Left lung (tissue), 14 donors: ENCODE measurements at places on chromosomes 2 and 18. TPM values are rescaled to one million over a fixed set of nuclear protein-coding genes. Genes with fewer than 3 reads are reported as not detected.

The FEV gene
- total RNA-seq: not detected

The TCF7L1 gene
- 16.4 TPM for total RNA-seq

The MC4R gene
- total RNA-seq: 0.16 TPM

The TANC1 gene
- 53.5 TPM for total RNA-seq

The FKBP1B gene
- 9.6 TPM for total RNA-seq

The CNTNAP5 gene
- total RNA-seq: not detected

The IGFBP2 gene
- 28.2 TPM for total RNA-seq

DNA sequence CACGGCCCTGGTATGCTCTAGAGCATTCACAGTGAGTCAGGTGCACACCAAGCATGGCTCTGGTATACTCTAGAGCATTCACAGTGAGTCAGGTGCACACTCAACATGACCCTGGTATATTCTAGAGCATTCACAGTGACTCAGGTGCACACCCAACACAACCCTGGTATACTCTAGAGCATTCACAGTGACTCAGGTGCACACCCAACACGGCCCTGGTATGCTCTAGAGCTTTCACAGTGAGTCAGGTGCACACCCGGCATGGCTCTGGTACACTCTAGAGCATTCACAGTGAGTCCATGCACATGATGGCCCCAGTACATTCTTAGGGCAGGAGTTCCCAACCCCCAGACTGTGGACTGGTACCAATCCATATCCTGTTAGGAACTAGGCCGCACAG lies 158.1 kb downstream of the EIPR1 start:
- H3K36me3 ChIP-seq: no peaks in the 10 kb centered on the region
- DNase-seq: no peak
- H3K4me1 ChIP-seq: no peaks in the 10 kb centered on the region

DNA sequence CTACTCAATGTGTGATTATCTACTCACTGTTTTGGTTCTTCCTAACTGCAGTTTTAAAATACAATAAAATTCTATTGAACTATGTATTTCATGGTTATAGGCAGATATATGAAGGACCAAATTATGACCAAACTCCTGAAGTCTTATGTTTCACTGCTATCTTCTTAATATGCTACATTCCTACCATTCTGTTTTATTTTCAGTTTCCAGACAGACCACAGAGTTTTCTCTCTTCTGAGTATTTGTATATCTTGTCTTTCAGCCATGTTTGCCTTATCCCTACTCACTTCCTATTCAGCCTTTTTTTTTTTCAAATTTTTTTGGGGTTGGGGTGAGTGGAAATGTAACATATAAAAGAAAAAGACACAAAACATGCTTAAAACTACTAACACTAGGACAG lies 6.3 kb downstream of the RFTN2 start:
- no peak overlapping the region for H3K4me3 ChIP-seq
- no peaks in the 10 kb centered on the region for H3K4me1 ChIP-seq
- no peak for DNase-seq
- H3K27me3 ChIP-seq: no peaks in the 10 kb centered on the region
- no peak overlapping the region for H3K27ac ChIP-seq

DNA sequence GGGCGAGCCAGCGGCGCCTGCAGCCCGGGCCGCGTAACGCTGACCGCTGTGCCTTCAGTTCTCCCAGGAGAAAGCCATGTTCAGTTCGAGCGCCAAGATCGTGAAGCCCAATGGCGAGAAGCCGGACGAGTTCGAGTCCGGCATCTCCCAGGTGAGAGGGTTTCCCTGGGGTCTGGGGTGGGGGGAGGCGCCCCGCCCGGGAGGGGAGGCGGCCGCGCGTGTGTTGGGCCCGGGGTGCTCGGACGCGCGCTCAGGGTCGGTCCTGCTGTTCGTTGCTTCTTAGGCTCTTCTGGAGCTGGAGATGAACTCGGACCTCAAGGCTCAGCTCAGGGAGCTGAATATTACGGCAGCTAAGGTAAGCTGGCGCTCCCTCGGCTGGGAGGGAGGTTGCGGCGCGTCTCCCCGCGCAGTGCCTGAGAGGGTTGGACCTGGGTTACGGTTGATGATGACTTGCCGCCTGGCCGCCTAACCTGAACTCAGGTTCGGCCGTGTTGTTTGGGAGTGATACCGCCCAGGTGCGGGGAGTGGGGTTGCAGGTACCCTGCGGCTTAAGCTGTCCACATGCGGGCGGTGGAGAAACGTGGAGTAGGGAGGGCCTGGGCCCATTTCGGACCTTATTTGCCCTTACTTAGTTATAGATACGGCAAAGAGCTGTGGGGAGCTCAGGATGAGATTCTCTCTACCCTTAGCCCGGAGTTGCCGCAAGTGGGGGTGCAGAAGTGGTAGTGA lies 638 bp downstream of the RPS7 start:
- no peaks in the 10 kb centered on the region for H3K27me3 ChIP-seq
- H3K4me3 ChIP-seq: peak overlapping the region; percentile 63
- peaks cover 45% of the 10 kb centered on the region for H3K36me3 ChIP-seq
- peak; percentile 84 for DNase-seq
- peak overlapping the region; percentile 87 for H3K27ac ChIP-seq
- peaks cover 36% of the 10 kb centered on the region for H3K4me1 ChIP-seq
